Activated gamma-delta T cell (primary cell): ENCODE measurements at places on chromosomes 2 and 18.

DNA sequence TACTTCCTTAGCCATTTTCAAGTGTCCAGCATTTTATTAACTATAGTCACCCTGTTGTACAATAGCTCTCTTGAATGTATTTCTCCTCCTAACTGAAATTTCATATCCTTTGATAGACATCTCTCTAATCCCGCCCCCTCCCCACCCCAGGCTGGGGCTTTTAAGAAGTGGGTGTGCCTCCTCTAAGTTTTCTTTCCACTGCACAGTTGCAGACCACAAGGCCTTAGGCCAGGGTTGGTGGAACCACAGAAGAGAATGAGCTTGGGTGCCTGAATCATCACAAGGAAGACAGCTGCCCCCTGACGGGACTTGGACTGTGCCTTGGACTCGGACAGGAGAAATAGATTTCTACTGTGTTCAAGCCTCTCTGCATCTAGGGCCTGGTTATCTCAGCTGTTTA, 193.4 kb downstream of the HAUS1 start:
- no peak for DNase-seq

- peak; percentile 18 for DNase-seq
Measured at GRCh38 chr18:48539406-48540250, 797 bp downstream of the CTIF start.

DNA sequence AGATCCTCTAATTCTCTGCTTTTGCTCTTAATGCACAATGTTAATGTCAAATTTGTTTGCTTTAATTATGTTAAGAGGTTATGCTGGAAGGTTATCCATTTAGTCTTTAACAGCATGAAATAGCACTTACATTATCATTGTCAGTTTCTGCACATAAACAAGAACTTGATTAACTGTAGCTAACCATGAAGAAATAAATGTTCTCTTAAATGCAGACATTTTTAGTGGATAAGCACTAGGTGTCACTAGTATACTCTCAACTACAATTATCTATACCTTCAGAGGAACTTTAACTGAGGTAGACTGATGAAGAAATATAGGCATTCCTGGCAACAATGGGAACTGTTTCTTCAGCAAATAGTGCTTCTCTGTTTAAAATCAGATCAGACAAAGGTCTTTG, 178.8 kb upstream of the CHST9 start:
- no peak for DNase-seq

DNA sequence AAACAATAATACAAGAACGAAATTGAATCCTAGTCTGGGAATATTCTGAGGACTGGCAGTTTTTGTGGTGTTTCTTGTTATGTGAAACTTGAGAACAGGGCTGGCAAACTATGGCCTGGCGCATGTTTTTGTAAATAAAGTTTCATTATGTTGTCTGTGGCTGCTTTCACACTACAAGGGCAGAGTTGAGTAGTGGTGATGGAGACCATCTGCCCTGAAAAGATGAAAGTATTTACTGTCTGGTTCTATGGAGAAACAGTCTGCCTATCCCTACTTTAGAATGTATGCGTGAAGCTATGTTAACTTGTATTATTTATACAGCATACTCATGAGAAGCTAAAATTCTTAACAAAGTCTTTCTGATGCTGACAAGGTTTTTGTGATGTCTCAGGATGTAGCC, 351.9 kb downstream of the LRRTM1 start:
- no peak for DNase-seq

GRCh38 chr2:237746302-237747080, 52.1 kb upstream of the RBM44 start:
- no peak for DNase-seq

GRCh38 chr2:43754180-43754579, 19.7 kb upstream of the DYNC2LI1 start:
- no peak for DNase-seq

- no peak for DNase-seq
Measured at GRCh38 chr2:39696838-39697237, 31.1 kb downstream of the TMEM178A start.

GRCh38 chr2:181985632-181986205, at the start of gene PPP1R1C:
Gene PPP1R1C, plus strand, starts transcription at chr2:181985853. Its CDS starts 258 bp downstream, at chr2:181986111.
- no peak for DNase-seq

- DNase-seq: no peak
Measured at GRCh38 chr2:153196378-153197058, 282.0 kb downstream of the RPRM start.

DNA sequence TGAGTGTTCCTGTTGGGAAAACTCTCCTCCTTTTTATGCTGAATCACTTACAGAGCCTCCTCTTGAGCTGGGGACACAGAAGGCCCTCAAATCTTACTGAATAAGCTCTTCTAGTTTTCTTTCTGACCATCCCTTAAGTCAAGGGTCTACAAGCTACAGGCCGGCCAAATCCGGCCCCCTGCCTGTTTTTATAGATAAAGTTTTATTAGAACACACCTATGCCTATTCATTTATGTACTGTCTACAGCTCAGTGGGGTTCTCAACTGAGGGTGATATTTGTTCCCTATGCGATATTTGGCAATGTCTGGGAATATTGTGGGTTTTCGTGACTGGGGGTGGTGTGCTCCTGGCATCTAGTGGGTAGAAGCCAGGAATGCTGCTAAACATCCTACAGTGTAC, 14.0 kb downstream of the CDC42EP3 start:
- DNase-seq: no peak

DNA sequence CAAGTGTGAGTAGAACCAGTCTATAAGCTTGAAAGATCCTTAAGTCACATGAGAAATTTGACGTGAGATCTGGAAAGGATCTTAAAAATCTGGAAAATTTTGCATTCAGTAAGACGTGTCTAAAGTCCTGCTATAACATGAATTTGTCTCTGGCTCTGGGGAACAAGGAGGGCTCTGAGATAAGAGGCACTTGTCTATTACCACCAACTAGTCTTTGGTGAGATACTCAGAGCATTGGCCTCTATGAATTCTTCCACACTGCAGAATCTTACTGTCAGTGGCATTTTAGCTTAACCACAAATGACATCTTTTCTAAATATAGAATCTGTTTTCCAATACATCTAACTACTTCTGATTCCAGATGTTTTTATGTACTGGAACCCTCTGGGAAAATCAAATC, 1504.5 kb downstream of the DPP10 start:
- no peak for DNase-seq

DNA sequence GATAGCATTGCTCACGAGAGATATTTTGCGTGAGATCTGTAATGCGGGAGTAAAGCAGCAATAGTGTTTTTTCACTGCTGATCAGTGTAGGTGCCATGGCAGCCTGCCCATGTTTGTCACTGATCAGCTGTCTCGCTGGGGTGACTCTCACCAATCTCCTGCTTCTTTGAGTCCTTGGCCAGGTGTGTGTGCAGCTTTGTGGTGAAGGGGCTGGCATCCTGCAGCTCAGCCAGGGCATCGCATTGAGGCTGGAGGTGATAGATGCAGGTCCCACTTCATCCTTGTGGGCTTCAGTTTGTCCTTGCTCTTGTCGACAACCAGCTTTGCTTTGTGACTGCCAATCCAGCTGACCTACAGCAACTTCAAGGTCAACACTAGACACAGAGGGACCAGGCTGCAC, 258.3 kb upstream of the CXCR4 start:
- DNase-seq: no peak

DNA sequence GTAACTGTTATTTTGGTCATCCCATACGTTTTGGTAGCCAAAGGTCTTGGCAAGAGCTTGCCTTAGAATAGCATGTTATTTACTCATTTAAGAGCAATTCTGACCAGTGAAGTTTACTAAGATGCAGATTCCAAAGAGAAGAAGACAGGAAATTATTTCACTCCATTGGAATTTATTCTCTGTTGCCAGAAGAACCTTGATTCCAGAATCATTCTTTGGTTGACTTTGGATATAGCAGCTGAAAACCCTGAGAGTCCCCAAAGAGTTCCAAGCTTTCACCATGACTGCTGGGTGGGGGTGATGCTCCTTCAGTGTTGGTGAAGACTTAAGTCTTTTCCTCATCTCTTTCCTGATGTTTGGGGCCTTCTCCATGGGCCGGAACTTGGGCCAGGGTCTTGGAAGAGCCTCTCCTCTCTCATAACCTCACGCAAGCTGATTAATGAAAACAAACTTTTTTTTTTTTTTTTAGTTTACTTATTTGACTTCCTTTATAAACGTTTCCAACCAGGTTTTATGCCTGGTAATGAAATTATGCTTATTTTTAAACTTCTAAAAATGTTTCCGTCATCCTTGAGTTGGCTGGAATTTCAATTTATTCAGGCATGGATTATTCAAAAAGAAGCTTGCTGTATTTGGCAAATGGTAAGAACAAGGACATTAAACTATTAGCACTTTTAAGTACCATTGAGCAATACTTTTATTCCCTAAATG, 192.0 kb downstream of the MTX2 start:
- DNase-seq: no peak

DNA sequence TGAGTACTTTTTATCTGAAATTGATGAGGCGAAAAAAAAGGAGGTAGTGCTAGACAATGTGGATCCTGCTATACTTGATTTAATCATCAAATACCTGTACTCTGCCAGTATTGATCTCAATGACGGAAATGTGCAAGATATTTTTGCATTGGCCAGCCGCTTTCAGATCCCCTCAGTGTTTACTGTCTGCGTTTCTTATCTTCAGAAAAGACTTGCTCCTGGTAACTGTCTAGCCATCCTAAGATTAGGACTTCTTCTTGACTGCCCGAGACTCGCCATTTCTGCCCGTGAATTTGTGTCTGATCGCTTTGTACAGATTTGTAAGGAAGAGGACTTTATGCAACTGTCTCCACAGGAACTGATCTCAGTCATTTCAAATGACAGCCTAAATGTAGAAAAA, 453 bp downstream of the KLHL41 start:
- no peak for DNase-seq

DNA sequence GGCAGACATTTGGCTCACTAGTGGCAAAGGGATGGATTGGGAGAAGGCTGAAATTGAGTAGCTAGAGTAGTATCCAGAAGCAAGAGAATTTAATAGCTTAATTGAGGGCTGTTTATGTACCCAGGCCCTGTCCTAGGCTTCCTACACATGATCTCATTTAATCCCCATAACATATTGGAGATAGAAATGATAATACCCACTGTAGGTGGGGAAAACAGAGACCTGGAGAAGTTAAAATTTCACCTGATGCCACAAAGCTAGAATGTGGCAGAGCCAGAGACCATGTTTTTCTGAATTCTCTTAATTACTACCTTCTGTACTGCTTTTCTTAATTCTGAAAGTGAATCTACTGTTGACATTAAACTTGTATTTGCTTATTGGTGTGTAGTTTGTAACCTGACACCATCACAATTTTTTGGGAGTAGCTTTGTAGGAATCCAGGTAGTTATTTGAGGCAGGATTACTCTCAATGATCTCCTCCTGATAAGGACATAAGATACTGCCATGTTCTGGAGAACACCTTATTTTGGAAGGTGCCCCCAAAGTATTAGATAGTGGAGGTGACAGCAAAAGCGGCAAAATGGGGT, 42.2 kb downstream of the RAB10 start:
- no peak for DNase-seq

- DNase-seq: no peak
Measured at GRCh38 chr2:65275141-65275915, 47.7 kb downstream of the ACTR2 start.

DNA sequence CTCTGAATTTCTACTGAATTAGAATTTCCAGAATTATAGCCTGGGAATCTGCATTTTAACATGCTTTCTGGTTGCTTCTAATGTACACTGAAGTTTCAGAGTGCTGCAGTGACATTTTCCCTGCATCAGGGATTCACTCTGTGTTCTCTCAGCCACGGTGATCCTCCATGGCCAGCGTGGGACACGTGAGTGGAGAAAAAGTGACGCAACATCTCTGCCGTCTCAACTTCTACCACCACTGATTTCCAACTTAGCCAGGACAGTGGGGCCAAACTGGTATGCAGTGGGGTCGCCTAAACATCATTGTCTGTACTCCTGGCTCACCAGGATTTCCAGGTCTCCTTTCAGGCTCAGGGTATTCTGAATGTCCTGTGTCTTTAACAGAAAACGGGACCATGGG, 44.6 kb downstream of the LAMA3 start:
- no peak for DNase-seq

- no peak for DNase-seq
Measured at GRCh38 chr18:46830633-46831032, 73.8 kb upstream of the ST8SIA5 start.

DNA sequence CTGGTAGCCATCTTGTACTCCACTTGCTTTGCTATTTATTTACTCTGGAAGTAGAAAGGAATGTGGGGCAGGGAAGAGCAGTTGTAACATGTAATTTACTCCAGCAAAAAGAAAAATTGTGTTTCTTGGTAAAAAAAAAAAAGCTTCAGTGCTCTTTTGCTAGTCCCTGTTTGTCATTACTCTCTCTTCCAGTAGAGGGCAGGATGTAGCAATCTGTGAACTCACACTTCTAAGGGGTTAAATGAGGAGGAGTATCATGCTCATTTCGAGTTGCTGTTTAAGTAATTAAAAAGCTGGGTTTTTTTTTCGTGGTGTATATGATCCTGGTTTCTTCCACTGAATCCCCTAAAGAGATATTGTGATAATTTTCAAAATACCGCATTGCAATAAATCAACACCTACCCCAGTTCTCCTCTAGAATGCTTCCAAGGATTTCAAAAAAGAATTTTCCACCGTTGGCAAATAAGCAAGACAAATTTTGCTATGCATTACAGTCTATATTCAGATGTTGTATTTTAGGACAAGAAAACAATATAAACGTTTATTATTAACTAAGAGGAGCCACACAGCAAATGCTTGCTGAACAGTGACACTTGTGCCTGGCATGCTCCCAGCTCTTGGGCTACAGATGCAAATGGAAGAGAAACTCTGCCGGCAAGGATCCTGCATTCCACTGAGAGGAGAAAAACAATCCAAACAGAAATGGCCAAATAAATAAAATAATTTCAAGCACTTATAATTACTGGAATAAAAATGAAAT, 261.6 kb downstream of the ASXL3 start:
- no peak for DNase-seq

GRCh38 chr2:121686218-121686617, 37.0 kb upstream of the CLASP1 start:
- DNase-seq: no peak

- no peak for DNase-seq
Measured at GRCh38 chr2:217946051-217946450, 56.7 kb downstream of the TNS1 start.

- DNase-seq: no peak
Measured at GRCh38 chr2:197181491-197181890, 129.1 kb downstream of the ANKRD44 start.

DNA sequence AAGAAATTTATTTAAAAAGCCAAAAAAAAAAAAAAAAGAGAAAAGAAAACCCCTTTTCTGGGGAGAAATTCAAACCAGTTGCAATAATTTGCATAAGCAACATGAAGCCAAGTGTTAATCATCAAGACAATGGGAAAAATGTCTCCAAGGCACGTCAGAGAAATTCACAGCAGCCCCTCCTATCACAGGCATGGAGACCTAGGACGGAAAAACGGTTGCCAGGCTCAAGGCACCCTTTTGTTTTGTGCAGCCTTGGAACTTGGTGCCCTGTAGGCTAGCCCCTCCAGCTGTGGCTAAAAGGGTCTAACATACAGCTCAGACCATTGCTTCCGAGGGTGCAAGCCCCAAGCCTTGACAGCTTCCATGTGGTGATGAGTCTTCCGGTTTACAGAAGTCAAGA, 509.2 kb upstream of the SOX11 start:
- DNase-seq: no peak

- DNase-seq: no peak
Measured at GRCh38 chr18:42513441-42513840, 558.4 kb downstream of the PIK3C3 start.
